Coronary artery (tissue), 2 donors: ENCODE measurements at places on chromosomes 7 and 10.

DNA sequence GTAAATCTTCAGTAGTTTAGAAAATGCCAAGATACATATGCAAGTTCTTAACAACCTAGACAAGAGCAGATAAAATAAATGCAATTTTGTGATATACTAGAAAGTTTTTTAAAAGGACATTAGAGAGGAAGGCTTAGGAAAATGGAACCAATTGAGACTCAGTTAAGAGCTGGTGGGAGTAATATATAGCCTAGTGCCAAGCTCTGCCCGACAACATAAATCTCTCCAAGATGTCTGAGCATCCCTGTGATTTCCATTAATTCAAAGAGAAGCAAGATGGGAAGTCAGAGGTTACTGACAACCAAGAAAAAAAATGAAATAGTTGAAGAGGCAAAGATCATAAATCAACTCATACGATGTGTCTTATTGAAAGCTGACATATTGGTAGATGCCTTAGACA lies 74.5 kb downstream of the DGKB start:
- no peak for DNase-seq

DNA sequence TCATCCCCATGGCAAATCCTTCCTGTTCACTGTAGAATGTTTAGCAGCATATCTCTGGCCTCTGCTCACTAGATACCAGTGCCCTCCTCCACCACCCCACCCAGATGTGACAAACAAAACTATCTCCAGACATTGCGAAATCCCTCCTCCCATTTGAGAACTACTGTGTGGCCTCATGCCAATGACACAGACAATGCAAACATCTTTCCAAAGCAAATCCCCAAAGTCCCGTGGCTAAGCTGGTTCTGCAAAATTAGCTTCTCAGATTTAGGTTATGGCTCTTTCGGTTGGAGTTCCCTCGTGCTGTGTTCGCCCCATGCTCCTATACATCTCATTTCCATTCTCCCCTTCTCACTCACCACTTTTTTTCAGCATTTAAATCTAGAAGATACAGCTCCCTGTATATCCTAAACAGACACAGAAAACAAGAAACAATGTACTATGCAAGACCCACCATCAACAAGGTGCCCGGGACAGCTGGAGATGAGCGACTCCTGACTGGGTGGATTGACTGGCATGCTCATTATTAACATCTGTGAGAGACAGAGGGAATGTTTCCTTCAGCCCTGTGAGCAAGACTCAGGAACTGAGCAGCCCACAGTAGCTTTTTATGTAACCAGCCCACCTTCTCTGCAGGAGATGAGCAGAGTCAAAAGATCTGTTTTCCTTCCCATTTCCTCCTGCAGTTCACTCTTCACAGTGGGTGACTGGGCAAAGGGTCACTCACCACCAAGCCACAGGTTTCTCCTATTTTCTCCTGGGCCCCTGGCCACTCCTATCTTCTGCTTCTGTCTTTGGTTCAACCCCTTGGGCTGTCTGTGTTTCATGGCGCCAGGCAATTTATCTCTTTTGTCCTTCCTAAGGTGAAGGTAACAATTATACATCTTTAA lies 225.7 kb upstream of the AOAH start:
- no peak for DNase-seq

- no peak for DNase-seq
These were observed 96.4 kb upstream of the DNAAF5 start for GRCh38 chr7:630111-630511.

- DNase-seq = no peak
These were observed 76.8 kb downstream of the ADK start for GRCh38 chr10:74227697-74228424.

DNA sequence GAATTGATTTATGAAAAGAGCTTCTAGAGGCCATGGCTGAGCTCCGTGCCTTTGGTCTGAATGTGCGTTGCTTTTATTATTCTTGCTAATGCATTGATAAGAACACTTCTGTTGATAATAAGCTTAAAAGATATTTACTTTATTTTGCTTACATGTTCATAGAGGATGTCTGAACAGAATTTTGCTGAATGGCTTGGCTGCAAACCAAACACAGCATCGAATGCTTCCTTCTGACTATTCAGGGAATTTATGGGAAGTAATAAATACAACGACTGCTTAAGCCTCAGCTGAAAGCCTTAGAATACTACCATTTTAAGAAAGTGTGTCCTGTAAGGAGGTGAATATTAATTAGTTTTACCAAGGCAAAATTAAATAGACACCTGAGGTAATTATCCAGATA lies 643.5 kb upstream of the POT1 start:
- no peak for DNase-seq

GRCh38 chr7:137196648-137197047 lies 146.9 kb downstream of the PTN start:
- no peak for DNase-seq

DNA sequence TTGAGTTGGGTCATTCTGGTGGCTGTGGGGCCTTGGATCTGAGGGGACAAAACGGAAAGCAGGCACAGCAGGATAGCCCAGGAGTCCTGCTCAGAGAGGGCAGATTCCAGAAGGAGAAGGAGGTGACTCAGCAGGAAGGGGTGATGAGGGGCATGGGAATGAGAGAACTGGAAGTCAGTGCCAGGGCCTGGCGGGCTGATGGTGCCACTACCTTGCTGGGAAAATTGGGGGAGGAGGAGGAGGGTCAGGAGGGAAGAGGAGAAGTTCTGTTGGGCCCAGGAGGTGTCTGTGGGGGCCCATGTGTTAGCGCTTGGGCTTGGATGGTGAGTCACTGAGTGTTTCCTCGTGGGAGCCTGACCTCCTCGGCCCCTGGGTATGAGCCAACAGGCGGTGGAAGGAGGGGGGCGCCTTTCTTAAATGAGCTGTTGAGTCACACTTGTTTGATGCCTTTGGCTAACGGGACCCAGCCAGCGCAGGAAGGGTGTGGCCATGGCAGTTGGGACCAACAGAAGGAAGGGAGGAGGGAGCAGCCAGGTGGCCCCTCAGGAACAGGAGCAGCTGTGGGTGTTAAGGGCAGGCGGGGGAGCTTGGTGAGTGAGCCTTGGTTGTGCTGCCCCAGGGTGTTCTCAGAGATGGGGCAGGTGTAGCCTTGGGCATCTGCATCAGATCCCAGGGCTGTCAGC lies 130.0 kb upstream of the BTBD16 start:
- DNase-seq = peak; percentile 98

DNA sequence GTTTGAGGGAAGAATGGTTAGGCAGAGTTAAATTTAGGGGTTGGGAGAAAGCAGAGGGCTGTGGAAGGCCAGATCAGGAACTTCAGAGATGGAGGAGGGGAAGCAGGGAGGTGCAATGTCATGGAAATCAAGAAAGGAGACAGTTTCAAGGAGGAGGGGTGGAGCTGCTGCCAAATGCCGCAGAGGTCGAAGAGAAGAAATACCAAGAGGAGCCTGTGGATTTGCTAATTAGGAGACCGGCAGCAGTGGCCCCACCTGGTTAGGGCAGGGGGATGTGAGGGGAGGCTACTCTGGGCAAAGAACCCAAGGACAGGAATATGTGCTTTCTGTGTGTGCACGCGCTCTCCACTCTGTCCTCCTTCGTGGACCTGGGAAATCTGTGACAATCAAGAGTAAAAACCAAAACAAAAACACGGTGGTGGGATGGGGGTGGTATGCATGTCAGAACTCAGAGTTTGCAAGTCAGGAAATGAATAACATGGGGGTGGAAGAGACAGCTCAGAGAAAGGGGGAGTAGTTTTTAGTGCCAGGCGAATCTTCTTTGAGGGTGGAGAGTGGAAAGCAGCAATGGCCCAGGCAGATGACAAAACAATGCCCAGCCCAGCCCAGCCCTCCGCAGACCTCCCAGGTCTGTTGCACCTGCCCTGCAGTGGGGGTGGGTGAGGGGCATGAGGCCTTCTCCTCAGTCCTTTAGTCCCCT lies 102.9 kb upstream of the PAX2 start:
- DNase-seq = no peak

GRCh38 chr10:10587744-10588393 lies 429.8 kb upstream of the CELF2 start:
- no peak for DNase-seq

- DNase-seq = no peak
These were observed 533.5 kb downstream of the PTPRN2 start for GRCh38 chr7:158054081-158054480.

DNA sequence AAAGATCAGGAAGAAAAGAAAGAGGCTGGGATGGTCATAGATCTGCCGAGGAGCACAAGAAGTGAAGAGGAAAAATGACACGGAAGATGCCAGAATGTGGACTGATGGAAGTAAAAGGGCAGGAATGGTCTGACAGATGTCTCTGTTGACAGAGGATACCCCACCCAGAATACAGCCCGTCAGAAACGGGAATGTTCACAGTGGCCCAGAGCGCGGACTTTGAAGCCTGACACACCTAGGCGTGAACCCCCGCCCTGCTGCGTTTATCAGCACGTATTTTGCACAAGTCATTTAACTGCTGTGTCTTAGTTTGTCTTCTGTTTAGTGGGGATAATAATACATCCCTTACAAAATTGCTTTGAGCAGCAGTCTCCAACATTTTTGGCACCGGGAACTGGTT lies 27.1 kb downstream of the AKR1B1 start:
- DNase-seq = no peak

DNA sequence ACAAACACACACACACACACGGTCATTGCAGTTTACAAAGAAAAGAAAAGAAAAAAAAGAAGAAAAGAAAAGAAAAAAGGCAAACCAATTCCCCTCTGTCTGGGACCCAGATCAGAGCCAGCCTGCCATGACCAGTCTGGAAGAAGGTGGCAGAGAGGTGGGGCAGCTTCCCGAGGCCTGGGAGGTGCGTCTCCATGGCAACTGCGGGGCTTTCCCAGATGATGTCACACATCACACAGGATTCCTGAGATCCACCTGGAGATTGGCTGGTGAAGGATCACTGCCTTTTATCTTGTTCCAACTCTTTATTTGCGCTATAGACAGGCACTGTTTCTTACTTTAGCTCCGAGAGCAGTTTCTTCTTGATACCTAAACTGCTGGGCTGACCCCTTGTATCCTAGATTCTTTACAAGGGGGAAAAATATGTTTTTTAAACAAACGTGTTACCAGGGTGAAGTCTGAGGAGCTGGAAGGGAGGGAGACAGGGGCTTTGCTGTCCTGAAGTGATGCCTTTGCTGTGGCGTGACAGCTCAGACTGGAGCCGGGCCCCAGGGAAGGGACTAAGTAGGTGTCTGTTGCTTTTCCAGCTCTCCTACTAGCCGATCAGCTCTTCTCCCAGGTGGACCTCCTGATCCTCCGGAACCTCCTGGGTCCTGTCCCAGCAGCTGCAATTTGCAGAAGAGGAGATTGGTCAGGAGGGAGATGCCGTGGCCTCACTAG lies 298.5 kb downstream of the KLF6 start:
- no peak for DNase-seq

GRCh38 chr10:78443900-78444571 lies 410.4 kb downstream of the RPS24 start:
- DNase-seq = peak; percentile 38

DNA sequence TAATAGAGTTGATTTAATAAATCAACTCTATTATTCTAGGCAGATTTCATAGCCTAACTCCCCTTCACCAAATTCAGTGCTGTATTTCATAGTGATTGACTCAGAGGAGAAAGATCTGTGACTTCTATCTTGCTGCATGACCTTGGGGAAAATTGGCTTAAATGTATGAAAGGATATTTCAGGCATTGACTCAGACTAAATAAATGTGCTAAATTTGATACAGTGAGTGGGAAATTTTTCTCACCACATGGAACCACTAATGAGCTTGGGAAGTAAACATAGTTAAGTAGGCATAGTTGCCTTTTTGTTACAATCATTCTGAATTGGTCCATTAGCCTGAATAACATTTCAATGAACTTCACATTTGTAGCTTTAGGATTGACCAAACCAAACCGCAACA lies 89.0 kb upstream of the PRPS1L1 start:
- no peak for DNase-seq

DNA sequence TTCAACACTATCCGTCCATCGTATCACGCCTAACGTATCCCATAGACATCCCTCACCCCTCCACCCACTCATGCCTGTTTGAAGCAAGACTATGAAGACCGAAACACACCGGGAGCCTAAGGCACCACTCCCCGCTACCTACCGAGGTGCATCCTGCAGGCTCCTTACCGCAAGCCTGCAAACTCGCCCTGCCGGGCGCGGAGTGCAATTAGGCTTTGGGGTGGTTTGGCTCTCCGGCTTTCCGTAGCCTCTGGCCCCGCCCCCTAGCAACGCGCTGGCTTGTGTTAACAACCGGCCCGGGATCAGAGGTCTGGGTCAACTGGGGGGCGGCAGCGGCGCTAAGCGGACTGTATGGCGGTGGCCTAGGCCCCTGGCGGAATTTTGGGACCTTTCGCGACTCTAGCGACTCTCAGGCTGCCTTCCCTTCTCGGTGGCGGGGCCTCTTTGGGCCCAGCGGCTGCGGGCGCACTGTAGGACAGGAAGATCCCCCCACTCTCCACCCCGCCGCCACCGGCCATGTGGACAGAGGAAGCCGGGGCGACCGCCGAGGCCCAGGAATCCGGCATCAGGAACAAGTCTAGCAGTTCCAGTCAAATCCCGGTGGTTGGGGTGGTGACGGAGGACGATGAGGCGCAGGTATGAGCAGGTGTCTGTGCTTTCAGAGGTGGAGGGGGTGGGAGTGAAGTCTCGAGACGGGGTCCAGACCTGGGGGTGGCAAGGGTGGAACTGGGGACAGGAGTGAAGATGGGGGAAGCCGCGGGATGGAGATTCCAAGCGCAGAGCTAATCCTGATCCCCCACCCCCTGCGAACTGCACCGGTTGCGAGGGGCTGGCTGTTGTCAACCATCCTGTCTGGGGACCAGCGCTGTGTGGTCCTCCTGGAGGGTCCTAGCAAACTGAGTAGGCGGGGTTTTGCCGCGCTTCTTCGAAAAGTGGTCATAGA lies at the start of gene CFAP69:
CFAP69 (plus strand) TSS at position 266 of the 943 bp plus-strand sequence; CDS start at position 517, 251 bp downstream.
- peak; percentile 94 for DNase-seq

DNA sequence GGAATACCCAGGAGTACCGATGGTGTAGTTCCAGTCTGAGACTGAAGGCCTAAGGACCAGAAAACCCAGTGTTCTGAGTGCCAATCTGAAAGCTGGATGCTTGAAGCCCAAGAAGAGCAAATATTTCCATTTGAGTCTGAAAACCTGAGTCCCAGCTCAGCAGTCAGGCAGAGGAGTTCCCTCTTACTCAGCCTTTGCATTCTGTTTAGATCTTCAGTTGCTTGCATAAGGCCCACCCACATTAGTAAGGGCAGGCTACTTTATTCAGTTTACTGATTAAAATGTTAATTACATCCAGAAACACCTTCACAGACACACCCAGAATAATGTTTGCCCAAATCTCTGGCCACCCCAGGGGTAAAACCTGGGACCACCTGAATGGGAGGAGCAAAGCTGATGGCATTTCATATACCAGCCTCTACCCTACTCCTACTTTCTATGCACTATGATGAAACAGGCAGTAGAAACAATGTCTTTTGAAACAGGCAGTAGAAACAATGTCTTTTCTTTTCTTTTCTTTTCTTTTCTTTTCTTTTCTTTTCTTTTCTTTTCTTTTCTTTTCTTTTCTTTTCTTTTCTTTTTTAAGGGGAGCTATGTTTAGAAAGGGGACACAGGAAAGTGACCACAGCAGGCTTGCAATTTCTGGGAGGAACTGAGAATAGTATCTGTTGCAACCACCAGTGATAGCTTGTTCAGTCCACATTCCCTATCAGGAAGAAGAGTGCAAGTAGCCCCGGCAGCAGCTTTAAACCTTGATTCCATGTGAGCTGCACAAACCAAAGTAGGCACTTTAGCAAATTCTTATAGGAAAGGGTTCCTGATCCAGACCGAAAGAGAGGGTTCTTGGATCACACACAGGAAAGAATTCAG lies 30.6 kb downstream of the FAM237B start:
- DNase-seq = no peak
